ENCODE measurements at places on chromosomes 3 and 15.
A peak's percentile ranks its signal among the peaks of the same experiment; 100 is the strongest.

- no peak for DNase-seq
These were observed 14.6 kb downstream of the IVD start for GRCh38 chr15:40420071-40420713.

DNA sequence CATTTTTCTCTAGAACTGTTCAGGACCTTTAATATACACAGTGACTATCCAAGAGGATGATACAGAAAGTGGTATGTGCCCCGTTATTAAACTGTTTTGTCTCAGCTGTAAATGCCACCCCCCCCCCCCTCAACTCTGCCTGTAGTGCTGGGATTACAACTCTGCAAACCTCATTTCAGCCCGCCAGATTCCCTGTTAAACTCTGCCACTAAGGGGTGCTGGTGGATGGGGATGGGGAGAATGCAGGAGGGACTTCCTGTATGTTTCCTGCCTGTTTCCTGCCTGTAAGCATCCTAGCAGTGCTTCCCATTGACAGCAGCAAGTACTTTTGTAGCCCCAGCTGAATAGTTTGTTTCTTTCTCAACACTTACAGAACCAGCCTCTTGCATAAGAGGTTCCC, 301.7 kb upstream of the RORA start:
- no peak for DNase-seq

GRCh38 chr3:126338790-126339288, 18.4 kb downstream of the KLF15 start:
- no peak for DNase-seq

- DNase-seq, result no peak
These were observed 704.1 kb upstream of the SGO1 start for GRCh38 chr3:20890111-20890519.

- DNase-seq, result no peak
These were observed 138.3 kb downstream of the DIPK2A start for GRCh38 chr3:144109944-144110343.

GRCh38 chr3:170977949-170978745, 48.4 kb downstream of the SLC2A2 start:
- peak; percentile 59 for DNase-seq

DNA sequence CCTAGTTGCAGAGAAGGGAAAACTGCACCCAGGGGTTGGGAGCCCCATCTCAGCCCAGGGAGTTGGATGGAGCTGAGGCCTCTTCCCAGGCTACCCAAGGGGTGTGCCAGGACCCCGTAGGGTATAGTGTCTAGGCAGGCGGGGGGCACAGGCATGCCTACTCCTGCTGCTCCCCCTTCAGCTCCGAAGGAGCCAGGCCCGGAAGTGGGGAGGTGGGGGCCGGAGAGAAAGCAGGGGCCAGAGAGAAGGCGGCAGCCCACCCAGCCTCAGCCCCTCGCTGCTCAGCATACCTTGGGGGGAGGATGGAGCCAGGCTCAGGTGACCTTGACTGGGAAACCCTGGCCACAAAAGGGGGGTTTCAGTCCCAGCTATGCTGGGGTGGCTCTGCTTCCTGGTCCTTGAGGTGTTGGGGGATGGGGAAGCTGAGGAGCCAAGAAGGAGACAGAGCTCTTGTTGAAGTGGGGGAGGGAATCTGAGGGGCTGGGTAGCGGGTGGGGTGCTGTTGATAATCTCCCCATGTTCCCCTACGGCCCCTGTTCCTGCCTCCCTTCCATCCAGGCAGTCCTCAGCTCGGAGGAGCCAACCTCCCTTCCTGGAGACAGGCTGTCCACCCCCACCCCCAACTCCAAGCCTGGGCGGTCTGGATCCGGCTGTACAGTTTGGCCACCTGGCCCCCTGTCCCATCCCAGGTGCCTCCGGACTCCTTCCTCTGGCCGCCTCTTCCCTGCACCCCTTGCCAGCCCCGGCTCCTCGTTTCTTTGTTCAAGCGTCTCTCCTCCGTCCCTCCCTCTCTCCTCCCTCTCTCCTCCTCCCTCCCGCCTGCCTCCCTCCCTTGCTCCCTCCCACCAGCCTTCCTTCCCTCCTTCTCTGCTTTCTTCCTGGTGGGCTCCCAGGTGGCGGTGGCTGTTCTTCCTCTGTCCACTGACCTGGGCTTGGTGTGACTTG, 1.7 kb downstream of the SEMA3F start:
- DNase-seq, result no peak

GRCh38 chr3:170899455-170899854, 9.0 kb downstream of the EIF5A2 start:
- no peak for DNase-seq

- no peak for DNase-seq
These were observed 53.0 kb downstream of the SLC6A1 start for GRCh38 chr3:11045536-11045935.

- DNase-seq, result peak; percentile 97
These were observed 8.5 kb downstream of the LIPC start for GRCh38 chr15:58440158-58440910.

All from LHCN-M2 (cell line).